Stimulated activated CD4-positive, alpha-beta T cell treated with anti-CD3 and anti-CD28 coated beads, Interleukin-4, amount 100 ng/mL, for 24 hours (primary cell): ENCODE measurements at places on chromosomes 11 and 22.

GRCh38 chr11:995044-995751 lies 41.3 kb downstream of the MUC6 start:
- DNase-seq, result no peak

DNA sequence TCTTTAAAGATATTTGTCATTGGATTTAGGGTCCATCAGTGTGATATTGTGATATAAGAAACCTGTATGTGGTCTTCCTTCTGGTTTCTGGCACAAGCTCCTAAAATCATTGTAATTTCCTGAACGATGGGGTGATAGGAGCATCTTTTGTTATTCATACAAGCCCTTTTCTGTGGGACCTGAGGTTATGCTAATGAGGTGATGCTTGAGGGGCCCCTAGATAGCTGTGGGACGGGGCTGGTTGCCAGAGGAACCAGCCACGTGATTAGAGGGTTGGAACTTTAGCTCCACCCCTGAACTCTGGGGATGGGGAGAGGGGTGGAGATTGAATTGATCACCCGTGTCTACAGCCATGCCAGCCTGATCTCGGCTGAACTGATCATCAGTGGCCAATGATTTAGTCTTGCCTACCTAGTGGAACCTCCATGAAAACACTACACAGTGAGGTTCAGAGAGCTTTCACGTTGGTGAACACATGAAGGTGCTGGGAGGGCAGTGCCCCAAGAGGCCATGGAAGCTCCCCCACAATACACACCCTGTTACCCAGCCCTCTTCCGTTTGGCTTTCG lies 62.8 kb downstream of the BCR start:
- DNase-seq, result peak; percentile 77

DNA sequence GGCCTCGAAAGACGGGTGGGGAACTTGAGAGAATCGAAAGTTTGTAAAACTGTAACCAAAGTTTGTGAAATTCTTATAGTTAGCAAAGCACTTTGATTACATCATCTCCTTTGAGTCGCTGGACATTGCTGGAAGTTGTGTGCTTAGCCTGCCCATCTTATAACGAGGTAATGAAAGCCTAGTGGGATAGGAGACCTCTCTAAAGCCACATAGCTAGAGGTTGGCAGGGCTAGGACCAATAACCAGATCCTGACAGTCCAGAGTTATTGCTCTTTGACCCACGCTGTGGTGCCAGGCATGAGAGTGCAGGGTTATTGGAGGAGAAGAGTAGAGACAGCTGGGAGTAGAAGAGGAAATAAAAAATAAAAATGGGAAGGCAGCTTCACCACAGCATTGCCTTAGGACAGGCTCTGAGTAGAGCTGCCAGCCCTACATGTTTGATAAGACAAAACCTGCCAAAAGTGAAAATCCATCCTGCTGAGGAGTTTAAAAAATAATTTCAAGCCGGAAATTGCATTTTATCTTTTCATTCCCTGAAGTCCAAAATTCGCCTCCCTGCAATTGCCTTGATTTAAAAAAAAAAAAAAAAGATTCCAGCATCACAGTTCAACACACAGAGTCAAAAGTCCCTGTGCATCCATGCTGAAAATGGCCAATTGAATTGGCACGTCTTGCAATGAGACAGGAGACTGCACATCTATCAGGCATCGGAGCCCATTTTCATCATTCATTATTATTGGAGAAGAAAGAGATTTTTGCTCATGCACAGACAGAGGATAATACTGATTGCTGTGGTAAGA lies 225.5 kb upstream of the POU2AF2 start:
- no peak for DNase-seq

- DNase-seq, result no peak
Measured at GRCh38 chr11:17531071-17531600, 13.1 kb downstream of the USH1C start.

DNA sequence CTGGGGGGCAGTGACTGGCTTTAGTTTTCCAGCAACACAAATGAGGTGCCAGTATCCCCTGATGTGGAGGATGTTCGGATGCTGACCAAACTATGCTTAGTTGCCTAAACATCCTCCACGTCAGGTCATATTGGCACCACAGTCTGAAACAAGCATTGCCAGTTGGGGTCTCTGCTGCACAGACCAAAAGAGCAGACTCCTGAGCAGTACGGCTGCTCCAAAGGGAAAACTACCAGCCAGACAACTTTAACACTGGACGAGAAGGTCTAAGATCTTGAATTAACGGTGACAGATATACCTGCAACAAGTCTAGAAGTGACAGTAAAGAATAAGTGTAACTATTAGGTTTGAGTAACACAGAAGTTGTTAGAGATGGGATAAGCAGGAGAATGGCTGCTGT lies 40.5 kb upstream of the CLTCL1 start:
- no peak for DNase-seq

DNA sequence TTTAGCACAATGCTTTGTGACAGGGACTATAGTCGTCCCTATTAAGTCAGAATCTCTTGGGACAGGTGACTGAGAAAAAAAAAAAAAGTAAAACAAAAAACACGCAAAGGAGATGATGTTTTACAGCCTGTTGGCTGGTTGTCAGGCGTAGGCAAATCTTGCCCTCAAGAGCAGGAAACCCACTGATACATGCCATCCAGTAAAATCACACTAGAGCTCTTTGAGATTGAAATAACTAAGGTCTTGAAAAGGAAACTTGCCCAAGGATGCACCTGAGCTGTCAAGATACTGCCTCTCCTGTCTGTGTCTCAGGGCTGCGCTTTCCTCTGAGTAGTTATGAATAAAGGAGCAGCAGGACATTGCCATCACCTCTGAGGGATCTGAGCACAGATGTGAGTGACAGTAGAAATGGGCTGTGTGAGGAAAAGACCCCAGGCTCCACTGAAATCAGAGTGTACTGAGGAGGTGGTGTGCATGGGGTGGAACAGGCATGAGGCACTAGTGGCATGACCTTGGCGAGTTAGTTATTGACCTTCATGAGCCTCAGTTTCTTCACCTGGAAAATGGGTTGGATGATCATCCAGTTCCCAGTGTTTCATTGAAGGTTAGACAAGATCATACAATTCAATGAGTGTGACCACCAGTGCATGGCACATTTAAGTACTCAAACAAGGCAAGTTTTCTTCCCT lies 23.3 kb downstream of the MICAL2 start:
- DNase-seq, result no peak

DNA sequence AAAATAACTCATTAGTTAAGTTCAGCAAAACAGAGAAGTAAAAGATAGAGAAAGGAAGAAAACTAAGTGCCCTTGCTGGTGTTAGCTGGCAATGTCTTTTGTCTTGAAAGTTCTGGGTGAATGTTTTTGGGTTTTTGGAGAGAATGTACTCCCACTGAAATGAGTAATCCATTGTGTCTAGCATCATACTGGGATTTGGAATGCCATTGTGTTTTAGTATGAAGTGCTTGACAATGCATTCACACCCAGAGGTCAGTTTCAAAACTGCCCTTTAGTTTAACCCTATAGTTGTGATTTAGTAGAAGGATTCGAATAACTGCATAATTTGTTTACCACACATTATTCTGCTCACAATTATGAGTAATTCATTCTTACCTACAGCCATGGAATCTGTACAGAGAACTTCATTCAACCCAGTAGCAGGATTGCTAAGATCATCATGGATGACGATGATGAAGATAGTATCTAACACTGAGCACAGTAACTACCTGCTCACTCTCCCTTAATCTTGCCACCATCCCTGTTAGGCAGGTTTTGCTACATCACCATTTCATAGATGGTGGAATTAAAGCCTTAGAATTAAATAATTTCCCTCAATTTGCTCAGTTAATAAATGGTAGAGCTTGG lies 33.9 kb downstream of the MAML2 start:
- DNase-seq, result no peak
